ENCODE measurements at places on chromosomes 11 and 22.

- no peak for DNase-seq
Measured at GRCh38 chr11:108167624-108168023, 46.3 kb downstream of the ACAT1 start.

- no peak for DNase-seq
Measured at GRCh38 chr11:41256041-41256440, 203.4 kb downstream of the LRRC4C start.

DNA sequence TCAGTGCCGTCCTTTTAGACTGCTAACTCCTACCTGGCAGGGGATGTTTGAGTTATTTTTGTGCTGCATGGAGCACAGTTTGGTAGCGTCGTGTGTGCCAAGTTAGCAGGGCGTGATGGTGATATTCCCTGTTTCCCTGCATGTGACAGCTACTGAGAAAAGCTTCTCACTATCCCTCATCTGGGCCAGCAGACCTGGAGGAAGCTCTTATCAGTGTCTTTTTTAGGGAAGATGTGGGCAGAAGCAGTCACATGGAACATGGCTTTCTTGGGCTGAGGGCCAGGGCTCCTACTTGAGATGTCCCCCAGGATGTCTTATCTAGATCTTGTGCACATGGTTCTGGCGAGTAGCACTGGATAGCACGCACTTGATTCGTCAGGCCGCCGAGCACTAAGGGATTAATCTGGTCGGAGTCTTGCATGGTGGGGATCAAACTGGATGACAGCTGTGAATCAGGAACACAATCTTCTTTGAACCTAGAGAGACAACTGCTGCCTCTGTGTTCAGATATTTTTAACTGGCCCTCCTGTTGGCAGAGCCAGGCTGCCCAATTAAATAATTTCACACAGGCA lies 33.8 kb downstream of the TECTA start:
- DNase-seq: no peak

DNA sequence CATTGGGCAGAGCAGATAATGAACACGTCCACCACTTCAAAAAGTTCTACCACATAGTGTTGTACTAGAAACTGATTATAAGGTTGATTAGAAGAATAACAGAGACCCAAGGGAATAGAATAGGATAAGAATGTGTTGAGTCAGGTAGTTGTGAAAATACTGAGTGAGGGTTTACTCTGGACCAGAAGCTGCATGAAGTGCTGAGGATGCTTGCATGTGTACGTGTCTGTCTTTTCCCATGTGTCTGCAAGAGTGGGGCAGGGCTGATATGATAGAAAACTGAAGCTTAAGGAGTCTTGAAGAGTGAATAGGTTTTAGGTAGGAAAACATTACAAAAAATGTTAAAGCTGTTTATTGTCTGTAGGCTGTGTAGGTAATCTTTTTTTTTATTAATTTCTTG lies 20.6 kb downstream of the TRPC6 start:
- DNase-seq: no peak

DNA sequence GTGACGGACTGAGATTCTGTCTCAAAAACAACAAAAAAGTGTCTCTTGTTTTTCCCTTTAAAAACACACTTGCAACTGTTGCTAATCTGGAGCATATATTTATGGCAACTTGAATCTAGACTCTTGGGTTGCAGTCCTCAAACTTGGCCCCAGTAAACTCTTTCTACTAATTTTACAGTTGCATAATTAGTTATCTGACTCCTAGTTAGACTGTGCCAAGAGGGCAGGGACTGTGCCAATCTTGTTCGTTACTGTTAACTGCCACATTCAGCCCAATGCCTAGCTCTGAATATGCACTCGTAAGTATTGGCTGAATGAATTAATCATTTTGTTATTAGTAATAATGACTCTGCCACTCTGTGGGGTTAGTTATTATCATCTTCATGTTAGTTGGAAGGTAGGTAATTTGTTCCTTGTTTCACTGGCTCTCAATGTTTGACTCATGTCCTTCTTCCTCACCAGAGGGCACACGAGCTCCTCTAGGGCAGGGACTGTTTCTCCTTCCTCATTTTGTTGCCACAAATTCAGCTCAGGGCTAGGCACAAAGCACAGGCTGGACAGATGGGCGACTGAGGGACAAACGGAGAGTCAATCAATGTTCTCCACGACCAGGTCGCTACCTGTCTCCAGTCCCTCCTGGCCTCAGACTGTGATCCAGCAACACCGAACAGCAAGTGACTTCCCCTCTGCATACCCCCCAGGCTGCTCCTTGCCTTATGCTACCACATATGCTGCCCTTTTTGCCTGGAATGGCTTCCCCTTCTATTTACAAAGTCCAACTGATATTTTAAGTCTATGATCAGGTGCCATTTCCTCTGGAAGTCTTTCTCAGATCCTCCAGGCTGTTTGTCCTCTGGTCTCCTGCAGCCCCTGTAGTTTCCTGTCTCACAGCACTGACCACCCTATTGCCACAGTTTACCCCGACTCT lies 9.0 kb downstream of the CLPB start:
- no peak for DNase-seq

GRCh38 chr22:48908547-48908946 lies 919.1 kb downstream of the BRD1 start:
- no peak for DNase-seq

GRCh38 chr11:112289588-112290492 lies 29.2 kb upstream of the PLET1 start:
- peak; percentile 73 for DNase-seq

GRCh38 chr11:64026575-64027205 lies 9.0 kb upstream of the FLRT1 start:
- DNase-seq: no peak

GRCh38 chr11:115276799-115277198 lies 227.4 kb downstream of the CADM1 start:
- DNase-seq: no peak

GRCh38 chr22:20582171-20582511 lies 74.7 kb downstream of the MED15 start:
- no peak for DNase-seq

DNA sequence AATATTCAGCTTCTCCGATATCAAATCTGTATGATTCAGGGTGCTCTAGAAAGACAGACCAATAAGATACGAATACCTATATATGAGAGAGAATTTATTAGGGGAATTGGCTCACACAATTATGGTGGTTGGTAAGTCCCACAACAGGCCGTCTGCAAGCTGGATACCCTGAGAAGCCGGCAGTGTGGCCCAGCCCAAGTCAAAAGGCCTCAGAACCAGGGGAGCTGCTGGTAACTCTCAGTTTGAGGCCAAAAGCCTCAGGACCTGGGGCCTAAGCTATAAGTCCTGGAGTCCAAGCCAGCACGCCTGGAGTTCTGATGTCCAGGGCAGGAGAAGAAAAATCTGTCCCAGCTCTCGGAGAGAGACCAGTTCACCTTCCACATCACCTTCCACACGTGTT lies 318.7 kb downstream of the BRD1 start:
- no peak for DNase-seq

DNA sequence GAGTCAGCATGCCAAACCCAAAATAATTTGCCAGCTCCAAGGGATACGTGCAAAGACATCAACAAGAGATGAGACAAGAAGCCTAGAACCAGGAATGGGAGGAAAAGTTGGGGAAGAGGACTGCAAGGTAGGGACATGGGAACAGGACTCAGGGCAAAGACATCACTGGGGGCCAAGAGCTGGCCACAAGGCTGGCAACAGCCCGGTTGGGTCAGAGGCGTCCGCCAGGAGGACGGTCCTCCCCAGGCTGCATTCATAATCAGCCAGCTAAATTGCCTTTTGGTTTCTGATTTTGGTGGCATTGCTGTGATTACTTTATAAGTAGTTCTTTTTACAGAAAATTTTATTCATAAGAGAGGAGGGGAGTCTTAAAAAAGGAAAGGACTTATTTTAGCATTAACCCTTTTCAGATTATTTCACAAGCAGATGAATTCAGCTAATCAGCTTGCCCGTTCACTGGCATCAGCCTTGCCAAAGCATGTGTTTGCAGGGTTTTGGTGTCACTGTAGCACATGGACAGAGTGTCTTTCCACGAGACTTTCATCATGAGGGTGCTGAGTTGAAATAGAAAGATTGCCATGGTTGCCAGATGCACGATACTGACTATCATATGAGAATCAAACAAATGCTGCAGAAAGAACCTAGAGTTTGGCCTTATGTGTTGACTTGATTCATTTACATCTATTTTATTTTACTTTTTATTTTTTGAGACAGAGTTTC lies 23.2 kb upstream of the NAV2 start:
- DNase-seq: no peak

- DNase-seq: no peak
Measured at GRCh38 chr11:86726118-86726753, 53.8 kb upstream of the ME3 start.

DNA sequence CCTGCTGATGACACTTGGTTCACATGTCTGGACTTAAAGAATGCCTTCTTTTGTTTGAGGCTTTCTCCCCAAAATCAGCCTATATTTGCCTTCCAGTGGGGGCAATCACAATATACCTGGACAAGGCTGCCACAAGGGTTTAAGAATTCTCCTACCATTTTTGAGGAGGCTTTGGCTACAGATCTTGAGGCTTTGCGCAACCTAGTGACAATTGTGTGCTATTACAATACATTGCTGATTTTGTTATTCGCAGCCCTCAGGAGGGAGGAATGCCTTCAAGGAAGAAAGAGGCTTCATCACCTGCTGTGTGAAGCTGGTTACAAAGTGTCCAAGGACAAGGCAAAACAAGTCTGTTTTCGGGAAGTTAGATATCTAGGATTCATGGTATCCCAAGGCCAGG lies 50.8 kb upstream of the OR4C15 start:
- DNase-seq: no peak

DNA sequence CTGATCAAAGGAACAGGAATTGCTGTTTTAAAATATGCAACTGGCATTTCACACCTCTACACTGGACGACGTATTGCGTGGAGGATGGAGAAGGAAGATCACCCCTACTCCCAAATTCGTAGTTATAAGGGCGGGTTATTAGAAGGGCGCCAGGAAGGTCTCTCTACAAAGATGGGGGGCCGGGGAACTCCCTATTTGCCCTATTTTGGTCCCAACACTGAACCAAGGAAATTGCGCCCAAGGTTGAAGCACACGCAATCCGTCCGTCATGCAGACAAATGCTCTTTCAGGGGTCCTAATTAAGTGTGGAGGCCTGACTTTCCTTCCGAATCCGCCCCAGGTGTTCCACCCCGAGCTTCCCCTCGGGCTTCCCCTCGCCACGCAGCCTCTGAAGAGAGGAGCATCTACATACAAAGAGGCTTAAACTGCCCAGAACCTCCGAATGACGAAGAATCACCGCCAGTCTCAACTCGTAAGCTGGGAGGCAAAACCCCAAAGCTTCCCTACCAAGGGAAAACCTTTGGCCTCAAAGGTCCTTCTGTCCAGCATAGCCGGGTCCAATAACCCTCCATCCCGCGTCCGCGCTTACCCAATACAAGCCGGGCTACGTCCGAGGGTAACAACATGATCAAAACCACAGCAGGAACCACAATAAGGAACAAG lies 396 bp downstream of the NPAT start:
- DNase-seq: no peak

GRCh38 chr11:8040261-8040920 lies 40.6 kb upstream of the TUB start:
- DNase-seq: no peak

DNA sequence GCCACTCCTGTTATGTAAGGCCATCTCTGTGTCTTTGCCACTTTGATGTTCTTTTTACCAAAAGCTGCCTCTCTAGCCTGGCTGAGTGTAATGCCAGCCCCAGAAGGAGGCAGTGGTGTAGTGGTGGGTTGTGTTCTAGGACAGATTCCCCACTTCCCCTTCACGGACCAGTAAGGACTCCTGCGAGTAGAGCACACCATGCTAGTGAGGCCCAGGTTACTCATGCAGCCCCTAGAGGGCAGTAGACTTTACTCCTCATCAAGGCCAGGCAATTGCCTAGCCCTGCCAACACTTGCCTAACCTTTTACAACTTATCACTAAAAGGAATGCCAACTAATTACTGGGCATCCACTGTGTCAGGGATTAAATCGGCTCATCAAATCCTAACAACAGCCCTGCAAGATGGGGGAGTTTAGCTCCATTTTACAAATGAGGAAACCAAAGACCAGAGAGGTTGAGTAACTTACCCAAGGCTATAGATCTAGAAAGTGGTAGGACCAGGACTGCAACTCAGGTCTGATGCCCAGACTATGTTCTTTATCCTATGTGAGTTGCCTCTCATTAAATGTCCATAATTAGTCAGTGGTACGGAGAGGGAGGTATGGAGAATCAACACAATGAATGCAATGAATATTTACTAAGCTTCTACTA lies 75.3 kb downstream of the APIP start:
- DNase-seq: no peak

- no peak for DNase-seq
Measured at GRCh38 chr22:24460418-24461089, 33.2 kb downstream of the ADORA2A start.

DNA sequence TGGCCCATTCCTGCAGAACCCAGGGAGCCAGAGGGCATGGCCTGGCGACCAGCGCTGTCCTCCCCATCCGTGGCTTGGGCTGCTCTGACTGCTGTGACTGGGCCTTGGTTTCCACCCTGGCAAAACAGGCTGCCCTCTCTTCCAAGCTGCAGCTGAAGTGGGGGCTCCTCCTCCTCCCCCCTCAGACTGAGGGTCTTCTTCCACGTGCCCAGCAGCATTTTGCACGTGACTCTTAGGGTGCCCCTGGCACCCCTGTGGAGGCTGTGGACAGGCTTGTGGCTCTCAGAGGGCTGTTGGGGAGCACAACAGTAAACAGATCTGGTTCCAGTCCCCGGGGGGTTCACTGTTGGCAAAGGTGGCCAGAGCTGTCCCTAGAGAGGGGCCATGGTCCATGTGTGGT lies 51.4 kb downstream of the PISD start:
- no peak for DNase-seq

Data from stimulated activated CD4-positive, alpha-beta T cell treated with anti-CD3 and anti-CD28 coated beads, Interleukin-15, amount 100 ng/mL, for 1 hour (primary cell).